Femur (tissue), 1 donor: ENCODE measurements at places on chromosomes 1 and 21.
A peak's percentile ranks its signal among the peaks of the same experiment; 100 is the strongest.

DNA sequence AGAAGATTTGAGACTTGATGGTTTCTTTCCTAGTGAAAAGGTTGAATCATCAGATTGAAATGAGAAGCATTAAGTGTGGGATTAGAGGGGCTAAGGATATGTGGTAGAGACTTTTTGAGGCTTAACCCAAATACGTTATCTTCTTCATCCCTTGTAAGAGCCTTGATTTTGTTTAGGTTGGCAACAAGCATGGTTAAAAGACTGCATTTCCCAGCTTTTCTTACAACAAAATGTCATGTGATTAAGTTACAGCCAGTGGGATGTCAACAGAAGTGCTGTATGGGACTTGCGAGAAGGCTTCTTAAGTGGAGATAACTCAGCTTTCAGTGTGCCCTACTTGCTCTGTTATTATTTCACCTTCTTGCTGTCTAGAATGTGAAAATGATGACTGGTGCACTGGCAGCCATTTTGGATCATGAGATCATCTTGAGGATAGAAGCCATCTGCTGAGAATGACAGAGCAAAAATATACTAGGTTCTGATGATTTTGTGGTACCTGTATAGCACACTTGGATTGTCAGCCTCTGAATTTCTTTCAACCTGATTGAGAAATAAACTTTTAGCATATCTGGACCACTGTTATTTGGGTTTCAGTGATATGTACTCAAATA lies 41.3 kb upstream of the GNG12 start:
- DNase-seq, result no peak

DNA sequence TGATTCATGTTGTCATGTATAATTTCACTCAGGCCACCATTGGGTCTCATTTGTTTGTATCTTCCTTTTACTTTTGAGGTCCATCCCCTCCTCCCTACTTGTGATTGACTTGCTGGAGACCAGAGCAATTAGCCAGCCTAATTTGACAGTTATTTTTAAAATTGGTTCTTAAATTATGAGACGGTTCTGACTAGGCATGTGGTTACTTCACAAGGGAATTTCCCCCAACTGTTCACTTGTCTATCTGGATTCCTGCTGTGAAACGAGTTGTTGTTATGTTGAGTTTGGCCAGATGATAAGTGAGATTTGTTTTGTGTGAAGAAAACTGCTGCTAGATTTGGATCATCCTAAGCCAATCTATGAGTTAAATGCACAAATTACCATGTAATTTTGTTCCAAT lies 359.1 kb downstream of the BARHL2 start:
- no peak for DNase-seq

GRCh38 chr1:228850141-228851100 lies 115.1 kb downstream of the RHOU start:
- DNase-seq, result no peak

- no peak for DNase-seq
These were observed 94.5 kb downstream of the DNTTIP2 start for GRCh38 chr1:93784538-93784937.

DNA sequence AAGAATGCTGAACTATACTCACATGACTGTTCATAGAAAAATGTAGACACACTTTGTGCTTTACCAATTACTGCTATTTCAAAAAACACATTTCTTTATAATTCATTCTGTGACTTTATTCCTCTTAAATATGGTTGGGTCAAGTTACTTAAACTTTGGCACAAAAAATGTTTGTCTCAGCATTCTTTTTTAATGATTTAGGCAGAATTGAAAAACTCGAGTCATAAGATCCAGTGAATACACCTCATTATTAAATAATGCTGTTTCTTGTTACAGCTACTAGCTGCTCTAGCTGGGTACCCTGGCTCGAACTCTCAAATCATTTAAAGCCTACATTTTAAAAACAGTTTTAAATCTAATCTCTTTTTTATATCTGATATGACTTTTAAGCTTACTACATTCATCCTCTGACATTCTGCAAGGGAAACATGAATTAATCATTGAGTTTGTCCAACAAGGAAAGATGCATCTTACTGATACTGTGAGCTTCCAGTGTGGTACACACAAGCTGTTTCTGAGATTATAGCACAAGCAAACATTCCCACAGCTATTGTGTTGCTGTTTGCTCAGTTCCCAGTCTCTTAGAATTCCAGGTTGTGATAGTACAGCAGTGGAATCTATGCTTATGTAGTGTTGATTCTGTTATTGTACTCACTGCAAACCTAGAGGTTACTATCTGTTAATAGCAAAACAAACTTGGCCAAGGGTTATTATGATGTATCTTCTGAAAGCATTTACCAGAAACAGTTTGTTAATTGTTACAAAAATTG lies 746.5 kb downstream of the USP25 start:
- no peak for DNase-seq

DNA sequence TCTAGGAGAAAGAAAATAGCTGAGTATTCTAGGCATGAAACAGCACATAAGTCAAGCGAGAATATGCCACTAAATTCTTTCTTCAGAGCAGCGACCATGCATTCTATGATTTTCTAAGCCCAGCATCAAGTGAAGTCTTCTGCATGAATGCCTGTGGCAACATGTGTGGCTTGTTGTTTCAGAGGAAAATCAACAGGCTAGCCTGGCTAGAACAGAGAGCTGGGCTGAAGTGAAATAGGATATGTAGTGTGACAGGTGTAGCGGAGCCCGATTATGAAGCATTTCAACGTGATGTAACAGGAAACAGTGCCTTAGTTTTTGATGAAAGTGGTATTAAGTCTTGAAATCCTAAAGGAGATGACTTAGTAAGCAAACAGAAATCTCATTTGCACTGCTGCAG lies 7.0 kb downstream of the CSDE1 start:
- peak; percentile 19 for DNase-seq

DNA sequence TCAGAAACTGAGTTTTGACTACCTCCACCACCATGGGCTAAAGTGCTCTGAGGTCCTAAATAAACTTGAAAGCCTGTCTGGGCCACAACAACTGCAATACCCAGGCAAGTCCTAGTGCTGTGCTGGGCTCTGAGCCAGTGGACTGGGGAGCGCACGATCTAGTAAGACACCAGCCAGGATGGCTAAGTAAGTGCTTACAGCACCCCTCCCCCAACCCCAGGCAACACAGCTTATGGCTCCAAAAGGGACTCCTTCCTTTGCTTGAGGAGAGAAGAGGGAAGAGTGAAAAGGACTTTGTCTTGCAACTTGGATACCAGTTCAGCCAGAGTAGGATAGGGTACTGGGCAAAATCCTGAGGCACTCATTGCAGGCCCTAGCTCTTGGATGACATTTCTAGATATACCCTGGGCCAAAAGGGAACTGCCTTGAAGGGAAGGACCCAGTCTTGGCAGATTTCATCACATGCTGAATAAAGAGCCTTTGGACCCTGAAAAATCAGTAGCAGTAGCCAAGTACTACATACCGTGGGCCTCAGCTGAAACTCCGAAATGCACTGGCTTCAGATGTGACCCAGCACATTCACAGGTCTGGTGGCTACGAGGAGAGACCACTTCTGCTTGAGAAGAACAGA lies 1.6 kb downstream of the C1orf105 start:
- DNase-seq, result no peak

- DNase-seq, result no peak
These were observed 11.2 kb upstream of the SNAPIN start for GRCh38 chr1:153647346-153647714.

GRCh38 chr1:180515364-180515763 lies 13.0 kb upstream of the ACBD6 start:
- no peak for DNase-seq

GRCh38 chr1:180731131-180731530 lies 99.3 kb downstream of the XPR1 start:
- no peak for DNase-seq

- DNase-seq, result no peak
These were observed 84.5 kb upstream of the LRRN2 start for GRCh38 chr1:204769997-204770396.

DNA sequence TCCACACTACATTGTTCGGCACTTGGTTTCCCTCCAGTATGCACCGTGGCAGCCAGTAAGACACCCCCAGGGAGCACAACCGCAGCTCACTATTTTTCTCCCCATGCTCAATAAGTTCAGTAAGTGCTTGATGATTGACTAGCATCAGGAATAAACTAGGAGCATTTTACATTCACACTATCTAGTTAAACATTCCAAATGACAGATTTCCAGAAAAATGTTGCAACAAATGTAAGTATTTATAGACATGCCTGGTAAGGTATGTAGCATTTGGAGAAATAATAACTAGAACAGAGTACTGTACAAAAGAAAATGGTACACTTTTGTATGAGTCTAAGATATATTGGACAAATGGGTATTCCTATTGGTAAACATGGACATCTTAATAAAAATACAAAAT lies 92.9 kb downstream of the SLC45A1 start:
- no peak for DNase-seq

- no peak for DNase-seq
These were observed 255.9 kb upstream of the VAMP3 start for GRCh38 chr1:7515175-7515574.

- DNase-seq, result no peak
These were observed 63.0 kb downstream of the ROR1 start for GRCh38 chr1:63836830-63837229.

- no peak for DNase-seq
These were observed 4.8 kb upstream of the SARS1 start for GRCh38 chr1:109208836-109209463.
